Activated CD4-positive, alpha-beta T cell treated with anti-CD3 and anti-CD28 coated beads, Interleukin-2, Interleukin-4, amounts not matched to agents 100 ng/mL and 50 ng/mL, durations not matched to agents 16 hours and 8 hours (primary cell): ENCODE measurements at places on chromosomes 6 and 20.
A peak's percentile ranks its signal among the peaks of the same experiment; 100 is the strongest.

DNA sequence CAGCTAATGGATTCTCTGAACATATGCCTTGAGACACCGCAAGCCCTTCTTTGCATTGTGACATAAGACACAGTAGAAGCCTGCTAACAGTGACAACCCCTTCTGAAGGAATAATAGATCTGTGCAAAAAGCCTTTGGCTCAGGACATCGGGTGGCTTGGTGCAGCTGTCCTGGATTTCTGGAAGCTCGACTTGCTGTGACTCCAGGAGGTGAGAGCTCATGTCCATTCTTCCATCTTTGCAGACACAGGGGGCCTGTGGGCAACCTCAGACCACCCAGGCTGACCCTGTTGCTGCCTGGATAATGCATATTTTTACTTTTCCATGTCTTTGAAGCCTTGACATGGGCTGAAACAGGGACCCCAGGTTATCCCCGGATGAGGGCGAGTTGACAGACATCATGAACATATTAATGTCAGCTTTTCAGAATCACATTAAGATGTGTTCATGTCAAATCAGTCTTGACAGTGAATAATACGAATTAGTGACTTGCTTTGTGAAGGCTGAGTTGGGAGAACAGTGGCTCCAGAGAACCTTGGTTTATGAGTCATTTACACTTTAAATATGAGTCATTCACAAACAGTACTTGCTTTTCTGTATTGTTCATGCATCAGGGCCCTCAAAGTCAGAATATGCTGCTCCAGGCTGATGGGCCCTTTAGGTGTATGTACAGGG is 66.8 kb upstream of the IYD start:
- peak; percentile 74 for DNase-seq

- DNase-seq: no peak
Measured at GRCh38 chr20:5786930-5787795, 37.0 kb downstream of the SHLD1 start.

GRCh38 chr6:167776906-167777627 is 49.6 kb upstream of the AFDN start:
- DNase-seq: no peak

DNA sequence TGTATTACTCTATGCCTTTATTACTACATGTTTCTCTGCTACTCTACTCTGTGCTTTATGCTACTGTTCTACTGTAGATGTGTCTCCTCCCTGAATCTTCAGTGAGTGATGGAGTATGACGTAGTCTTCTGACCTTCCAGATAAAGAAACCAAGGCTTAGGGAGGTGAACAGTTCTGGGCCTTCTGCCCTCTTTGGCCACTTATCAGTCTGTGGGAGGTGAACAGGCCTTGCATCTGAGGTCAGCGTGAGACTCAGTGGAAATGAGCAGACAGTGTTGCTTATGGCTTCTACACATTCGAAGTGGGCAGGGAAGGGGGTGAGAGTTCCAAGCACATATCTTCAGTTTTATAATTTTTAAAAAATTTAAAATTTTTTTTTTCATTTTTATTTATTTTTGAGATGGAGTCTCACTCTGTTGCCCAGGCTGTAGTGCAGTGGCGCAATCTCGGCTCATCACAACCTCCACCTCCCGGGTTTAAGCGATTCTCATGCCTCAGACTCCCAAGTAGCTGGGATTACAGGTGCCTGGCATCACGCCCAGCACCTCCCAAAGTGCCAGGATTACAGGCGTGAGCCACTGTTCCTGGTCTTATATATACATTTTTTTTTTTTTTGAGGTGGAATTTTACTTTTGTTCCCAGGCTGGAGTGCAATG is 24.2 kb downstream of the MYBL2 start:
- DNase-seq: no peak

DNA sequence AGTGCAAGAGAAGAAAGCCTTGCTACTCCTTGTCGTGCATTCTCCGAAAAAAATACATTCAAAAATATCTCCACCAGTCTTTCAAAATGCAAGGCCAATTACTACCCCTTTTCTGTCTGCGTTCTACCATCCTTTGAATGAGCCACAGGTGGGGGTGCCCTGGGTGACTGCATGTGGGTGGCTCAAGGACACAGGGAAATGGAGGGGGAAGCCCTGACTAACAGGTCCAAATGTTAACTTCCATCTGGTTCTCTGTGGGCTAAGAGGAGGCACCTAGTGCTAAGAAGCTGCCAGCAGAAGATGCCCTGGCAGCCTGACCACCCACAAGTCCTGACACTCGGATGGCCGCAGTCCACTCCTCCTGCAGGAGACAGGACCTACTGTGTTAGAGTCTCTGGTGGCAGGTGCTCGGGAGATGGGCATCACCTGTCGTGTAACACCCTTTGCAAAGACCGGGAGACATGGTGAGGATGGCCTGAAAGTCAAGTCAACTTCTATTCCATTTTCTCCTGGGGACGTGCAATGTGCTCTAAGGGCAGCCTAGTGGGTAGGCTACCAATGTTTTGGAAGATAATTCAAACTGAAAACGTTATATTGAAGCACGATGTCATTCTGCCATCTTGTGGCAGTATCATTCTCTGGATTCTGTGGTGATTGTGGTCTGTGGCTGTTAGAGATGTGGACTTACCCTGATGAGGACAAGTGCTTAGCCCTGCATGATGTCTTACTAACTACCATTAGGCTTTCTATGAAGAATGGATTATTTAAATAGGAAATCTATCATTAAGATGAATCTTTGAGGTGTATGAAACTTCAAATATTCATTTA is 27.4 kb upstream of the IGF2R start:
- DNase-seq: peak; percentile 70

- peak; percentile 15 for DNase-seq
Measured at GRCh38 chr6:111536910-111537527, 54.0 kb upstream of the REV3L start.

DNA sequence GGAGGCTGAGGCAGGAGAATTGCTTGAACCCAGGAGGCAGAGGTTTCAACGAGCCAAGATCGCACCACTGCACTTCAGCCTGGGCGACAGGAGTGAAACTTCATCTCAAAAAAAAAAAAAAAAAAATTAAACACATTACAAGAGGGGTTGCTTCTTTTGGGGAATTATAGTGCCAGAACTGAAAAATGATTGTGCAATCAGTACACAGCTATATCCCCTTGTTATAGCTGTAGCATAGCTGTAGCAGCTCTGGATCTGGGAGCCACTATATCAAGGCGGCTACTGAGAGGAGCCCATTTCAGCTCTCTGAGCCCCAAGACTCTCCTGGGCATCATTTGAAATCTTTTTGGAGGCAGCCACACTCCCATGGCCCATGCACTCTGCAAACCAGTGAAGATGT is 334.3 kb downstream of the TFAP2A start:
- DNase-seq: no peak

- DNase-seq: no peak
Measured at GRCh38 chr6:95242560-95242959, 334.8 kb upstream of the MANEA start.

DNA sequence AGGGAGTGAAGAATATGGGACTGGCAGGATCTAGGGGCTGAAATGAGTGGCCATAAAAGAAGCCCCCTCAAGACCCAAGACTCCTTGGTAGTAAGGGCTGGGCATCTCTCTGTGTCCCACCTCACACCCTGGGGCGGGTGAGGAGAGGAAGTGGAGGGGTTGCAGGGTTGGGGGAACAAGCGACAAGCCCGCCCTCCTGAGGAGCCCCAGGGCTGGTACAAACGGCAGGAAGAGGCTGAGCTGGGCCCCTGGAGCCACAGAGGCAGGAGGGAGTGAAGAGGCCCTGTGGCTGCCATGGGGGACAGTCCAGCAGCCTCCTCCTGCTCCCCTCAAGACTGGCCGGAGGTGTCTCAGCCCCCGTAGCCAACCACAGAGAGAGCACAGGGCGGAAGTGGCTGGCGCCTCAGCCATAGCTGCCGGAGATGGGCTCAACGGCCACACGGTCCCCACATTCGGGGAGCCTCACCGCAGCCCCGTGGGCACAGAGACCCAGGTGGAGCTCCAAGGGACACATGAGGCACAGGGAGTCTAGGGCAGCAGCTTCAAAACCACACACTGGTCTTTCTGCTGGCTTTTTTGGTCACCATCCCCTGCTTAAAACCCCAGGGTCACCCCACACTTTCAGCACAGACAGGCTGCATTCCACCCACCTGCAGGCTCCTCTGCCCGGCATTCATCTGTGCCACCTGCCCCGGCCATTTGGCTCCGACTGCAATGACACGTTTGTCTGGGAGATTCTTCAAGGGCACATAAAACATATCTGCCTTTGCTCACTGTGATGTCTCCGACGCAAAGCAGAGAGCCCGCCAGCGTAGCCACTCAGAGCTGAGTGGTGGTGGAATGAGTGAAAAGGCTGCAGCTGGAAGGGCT is 524 bp downstream of the C20orf203 start:
- peak; percentile 19 for DNase-seq

DNA sequence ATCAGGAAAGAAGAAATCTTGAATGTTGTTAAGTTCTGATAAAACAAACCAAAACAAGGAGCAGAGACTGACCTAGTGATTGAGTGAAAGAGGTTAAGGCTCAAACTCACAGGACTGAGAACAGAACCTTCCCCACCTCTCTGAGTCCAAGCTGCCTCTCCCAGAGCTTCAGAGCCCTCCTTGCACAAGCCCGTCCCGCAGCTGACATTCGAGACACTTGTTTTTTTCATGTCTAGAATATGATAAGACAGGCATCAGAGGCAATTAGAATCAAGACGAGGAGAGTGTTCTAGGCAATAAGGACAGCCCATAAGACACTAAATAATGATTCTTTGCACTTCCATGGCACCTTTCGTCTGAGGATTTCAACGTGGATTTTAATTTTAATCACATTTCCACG is 140.6 kb downstream of the PXDC1 start:
- DNase-seq: no peak

GRCh38 chr20:21063276-21063675 is 42.9 kb downstream of the LINC00237 start:
- no peak for DNase-seq

- no peak for DNase-seq
Measured at GRCh38 chr20:4459081-4459480, 262.6 kb upstream of the PRND start.

DNA sequence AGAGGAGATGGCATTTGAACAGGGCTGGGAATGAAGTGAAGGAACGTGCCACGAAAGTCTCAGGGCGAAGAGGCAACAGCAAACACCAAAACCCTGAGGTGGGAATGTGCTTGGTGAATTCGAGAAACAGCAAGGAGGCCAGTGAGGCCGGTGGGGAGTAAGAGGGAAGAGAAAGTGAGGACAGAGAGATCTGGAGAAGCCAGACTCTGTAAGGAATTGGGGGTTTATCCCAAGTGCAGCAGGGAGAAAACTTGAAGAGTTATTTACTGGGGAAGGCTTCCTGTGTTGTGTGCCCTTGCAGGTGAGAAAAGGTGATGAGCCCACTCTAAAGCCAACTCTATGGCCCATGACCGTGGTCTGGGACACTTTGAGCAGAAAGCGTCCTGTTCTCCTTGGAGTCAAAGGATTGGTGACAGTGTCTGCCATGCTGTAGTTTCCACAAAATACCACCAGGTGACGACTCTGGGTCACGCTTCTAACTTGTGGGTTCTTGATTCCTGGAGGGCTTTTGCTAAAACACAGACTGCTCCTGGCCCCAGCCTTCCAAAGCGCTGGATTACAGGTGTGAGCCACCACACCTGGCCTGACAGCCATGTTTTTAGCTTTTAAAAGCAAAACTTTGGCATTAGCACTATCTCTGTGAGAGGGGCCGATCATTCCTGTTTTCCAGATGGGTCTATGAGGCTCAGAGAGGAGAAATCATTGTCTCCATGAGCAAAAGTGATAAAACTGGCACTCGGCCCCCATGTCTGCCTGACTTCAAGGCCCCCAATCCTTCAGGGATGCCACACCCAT is 18.0 kb upstream of the CSNK2A1 start:
- peak; percentile 65 for DNase-seq

GRCh38 chr6:132491303-132491702 is 21.6 kb downstream of the STX7 start:
- DNase-seq: no peak

DNA sequence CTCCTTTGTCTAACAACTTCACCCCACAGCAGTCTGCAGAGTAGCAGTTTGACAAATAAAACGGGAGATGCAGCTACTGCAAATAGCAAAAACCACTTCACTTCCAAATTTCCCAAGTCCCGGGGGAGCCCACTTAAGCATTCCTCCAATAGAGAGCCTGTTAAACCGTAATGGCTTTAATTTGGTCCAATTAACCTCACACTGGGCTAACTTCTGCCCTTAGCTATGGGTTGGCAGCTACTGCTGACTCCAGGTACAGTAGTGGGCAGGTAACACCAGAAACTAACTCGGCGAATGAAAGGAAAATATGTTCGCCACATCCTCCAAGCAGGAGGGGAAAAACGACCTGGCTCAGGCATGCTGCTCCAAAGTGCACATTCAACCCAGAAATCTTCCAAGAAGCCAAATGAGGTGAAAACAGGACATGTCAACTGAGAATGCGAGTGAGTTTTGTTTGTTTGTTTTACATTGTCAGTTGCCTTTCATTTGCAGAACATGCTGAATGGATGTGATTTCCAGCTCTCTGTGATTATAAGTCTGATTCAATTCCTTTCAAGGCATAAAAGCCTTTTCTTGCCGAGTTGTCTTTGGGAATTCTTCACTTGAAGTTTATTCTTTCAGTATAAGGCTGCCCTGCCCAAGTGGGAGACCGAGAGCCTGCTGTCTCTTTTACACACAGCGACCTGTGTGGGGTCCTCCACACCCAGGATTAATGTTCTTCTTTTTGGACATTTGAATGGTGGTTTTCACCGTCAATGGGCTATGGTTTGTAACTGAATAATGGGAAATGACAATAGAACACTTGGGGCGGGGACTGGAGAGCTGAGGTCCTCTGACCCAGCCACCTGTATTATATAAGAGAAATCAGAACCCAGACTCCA is 117.3 kb upstream of the ARMC2 start:
- DNase-seq: no peak

- DNase-seq: no peak
Measured at GRCh38 chr20:23117738-23118137, 31.6 kb upstream of the CD93 start.

GRCh38 chr6:169288591-169288990 is 34.9 kb upstream of the THBS2 start:
- no peak for DNase-seq

DNA sequence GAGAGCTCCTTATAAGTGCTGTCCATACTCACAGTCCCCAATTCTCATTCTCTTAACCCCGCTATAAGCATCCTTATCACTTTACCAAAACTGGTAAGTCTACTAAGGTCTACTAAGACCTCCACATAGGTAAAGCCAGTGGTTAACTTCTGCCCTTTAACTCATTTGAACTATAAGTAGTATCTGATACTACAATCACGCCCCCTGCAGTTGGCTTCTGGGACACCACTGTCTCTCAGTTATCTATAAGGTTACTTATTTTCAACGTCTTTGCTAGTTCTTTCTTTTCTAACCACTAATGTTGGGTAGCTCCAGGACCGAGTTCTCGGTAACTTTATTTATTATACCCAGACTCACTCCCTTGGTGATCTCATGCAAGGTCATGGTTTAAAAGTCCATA is 142.6 kb downstream of the ARHGAP18 start:
- DNase-seq: peak; percentile 19

GRCh38 chr20:19970256-19970765 is 46.9 kb upstream of the NAA20 start:
- no peak for DNase-seq

GRCh38 chr6:37052027-37052628 is 46.7 kb downstream of the FGD2 start:
- no peak for DNase-seq
